ENCODE measurements at places on chromosomes 12 and 14.

DNA sequence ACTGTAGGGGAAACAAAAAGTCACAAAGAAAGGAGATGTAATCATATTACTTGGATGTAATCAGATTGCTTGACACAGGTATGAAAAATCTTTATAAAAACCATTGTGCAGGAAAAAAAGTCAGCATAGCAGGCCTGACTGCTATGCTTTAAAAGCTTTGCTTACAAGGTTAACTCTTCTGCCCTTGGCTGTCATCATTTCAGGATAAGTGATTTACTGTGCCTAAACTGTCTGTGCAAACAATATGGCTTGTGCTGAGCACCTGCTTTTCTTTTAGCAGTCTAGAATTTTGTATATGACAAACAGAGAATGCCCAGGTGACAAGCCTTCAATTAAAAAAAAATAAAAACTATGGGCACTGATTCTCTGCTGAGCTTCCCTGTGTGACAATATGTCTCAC, 63.8 kb upstream of the PLEKHG7 start:
- no peak for DNase-seq

- no peak for DNase-seq
Measured at GRCh38 chr14:68828698-68829097, 35.8 kb upstream of the ZFP36L1 start.

- DNase-seq = no peak
Measured at GRCh38 chr12:44296624-44297197, 460.8 kb downstream of the TMEM117 start.

GRCh38 chr12:104721039-104721405, 237.1 kb downstream of the SLC41A2 start:
- DNase-seq = no peak

DNA sequence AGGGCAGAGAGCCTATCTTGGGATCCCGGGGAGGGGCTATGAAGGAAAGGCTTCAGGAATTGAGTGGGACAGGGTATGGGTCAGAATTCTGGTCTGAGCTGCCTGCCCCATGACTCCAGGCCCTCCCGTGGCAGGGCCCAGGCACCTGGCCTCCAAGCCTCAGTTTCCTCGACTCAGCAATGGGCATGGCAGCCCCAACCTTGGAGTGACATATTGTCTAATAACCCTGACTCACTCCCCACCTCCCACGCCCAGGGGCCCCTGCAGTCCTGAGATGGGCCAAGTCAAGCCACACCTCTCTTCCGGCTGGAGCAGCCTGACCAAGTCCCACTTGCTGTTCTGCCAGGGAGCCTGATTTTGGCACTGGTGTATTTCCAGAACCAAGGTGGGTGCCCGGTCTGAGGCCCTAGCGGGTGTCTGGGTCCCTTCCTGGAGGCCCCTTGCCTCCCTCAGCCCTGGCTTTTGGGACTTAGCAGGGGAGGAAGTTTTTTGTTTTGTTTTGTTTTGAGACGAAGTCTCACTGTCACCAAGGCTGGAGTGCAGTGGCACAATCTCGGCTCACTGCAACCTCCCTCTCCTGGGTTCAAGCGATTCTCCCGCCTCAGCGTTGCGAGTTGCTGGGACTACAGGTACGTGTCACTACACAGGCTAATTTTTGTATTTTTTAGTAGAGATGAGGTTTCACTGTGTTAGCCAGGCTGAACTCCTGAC, 40.3 kb upstream of the RCOR1 start:
- no peak for DNase-seq

- DNase-seq = no peak
Measured at GRCh38 chr14:90427848-90428426, 31.1 kb downstream of the CALM1 start.

GRCh38 chr14:95862243-95862642, 14.4 kb upstream of the TUNAR start:
- no peak for DNase-seq

DNA sequence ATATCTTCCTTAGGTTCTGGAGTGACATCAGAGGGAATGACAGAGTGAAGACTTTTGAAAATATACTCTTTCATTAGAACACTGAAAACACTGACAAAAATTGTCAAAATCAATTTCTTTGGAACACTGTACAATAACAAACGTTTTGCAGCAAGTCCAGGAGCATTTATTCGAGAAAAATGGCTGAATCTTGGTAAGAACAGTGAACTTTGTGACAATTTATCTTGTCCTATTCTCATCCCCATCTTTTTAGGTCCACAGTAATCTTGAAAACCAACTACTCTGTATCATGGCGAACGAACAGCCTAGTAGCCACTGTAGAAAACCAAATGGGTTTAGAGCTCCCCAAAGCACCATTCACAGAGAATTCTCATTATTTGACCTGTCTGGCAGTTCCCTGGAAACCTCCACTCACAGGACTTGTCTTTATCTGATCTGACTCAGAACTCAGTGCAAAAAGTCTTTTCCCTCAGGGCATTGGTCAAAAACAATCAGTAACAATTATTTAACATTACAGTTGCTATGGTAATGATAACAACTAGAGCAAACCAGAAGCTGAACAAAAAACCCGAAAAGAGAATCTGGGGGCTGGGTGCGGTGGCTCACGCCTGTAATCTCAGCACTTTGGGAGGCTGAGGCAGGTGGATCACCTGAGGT, 20.3 kb upstream of the PPP2R5E start:
- DNase-seq = no peak

DNA sequence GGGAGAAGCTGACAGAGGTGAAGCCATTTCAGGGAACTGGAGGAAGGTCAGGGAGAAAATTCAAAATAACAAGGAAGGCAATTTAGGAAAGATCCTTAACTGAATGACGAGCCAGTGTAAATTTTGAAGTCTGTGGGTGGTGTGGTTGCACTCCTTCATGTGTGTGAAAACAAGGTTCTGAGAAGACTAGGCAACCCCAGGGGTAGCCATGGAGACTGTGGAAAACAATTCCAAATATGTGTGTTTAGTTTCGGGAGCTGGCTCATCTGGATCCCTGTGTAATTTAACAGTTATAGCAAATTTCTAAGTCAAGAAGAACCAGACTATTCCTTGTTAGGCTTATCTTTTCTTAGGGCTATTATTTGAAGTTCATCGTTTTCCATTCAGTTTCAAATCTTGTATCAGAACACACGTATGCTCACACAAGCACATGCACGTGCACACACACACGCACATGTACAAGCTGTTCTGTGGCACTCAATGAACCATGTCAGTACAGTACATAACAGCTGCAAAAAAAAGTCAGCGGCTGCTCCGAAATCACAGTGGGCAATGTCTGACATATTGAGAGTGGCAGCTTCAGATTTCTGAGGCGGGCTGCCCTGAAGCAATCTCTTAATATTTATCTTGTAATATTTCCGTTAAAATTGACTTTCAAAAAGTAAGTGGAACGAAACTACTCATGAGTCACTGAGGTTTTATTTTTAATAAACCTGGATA, 411.2 kb downstream of the AEBP2 start:
- DNase-seq = no peak

DNA sequence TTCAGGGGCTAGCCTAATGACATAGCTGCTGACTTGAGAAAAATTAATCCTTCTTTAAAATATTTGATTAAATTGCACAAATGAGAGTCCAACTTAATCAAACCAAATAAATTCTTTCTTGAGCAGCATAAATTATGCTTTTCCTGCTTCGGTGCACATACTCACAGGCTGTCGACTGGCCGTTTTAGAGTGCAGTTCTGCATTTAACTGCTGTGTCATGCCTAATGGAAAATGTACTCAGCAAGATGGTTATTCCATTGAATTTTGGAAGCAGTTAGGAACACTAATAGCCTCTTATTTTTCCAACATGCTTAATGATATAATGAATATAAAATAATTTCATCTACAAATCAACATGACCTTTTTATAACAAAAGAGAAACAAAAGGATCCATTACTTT, 266.1 kb upstream of the LRIG3 start:
- DNase-seq = no peak

- no peak for DNase-seq
Measured at GRCh38 chr12:26963413-26963812, 25.1 kb downstream of the FGFR1OP2 start.

DNA sequence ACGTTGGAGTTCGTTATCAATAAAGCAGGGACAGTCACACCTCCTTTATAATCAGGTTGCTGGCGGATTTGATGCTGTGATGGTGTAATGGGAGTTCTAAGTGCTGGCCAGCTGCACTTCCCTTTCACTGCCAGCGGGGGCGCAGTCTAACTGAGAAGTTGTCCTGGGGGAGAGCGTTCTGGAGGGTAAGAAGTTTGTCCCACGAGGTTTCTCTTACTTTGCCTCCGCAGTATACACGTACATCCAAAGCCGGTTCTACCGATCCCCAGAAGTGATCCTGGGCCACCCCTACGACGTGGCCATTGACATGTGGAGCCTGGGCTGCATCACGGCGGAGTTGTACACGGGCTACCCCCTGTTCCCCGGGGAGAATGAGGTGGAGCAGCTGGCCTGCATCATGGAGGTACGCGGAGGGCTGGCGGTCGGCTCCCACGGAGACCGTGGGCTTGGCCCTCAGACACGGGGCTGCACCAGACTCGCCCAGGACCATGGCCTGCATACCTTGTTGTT, 42.7 kb downstream of the DYRK4 start:
- DNase-seq = peak; percentile 73

DNA sequence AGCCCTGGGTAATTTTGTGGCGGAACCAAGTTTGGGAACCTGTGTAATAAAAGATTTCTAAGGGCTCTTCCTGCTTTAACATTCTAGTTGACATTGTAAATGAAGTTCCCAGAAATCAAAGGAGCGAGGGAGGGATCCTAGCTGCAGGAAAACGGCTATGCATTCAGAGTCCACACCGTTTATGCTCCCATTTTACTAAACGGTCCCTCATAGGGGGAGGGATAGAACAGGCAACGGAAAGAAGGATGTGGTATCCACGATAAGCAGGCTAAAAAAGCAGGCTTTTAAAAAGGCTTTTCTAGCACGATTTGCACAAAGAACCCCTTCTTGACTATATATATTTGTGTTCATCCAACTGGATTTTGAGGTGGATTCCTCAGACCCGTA, 559 bp downstream of the SYNJ2BP start:
- DNase-seq = no peak

GRCh38 chr14:95500772-95501401, 15.6 kb downstream of the SYNE3 start:
- no peak for DNase-seq

DNA sequence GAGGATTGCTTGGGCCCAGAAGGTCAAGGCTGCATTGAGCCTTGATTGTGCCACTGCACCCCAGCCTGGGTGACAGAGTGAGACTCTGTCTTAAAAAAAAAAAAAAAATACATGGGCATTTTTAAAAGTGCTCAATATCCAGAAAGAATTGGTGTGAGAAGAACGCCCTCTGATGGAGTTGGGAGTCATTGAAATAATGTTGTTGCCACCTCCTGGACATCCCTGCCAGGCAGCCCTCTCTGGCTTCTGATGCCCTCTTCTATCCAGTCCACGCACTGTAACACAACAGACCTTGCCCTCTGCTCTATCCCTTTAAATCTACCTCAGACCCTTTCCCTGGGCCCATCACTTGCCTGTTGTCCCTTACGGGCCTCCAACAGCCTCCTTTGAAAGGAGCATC, 4.9 kb downstream of the PTGDR start:
- no peak for DNase-seq

DNA sequence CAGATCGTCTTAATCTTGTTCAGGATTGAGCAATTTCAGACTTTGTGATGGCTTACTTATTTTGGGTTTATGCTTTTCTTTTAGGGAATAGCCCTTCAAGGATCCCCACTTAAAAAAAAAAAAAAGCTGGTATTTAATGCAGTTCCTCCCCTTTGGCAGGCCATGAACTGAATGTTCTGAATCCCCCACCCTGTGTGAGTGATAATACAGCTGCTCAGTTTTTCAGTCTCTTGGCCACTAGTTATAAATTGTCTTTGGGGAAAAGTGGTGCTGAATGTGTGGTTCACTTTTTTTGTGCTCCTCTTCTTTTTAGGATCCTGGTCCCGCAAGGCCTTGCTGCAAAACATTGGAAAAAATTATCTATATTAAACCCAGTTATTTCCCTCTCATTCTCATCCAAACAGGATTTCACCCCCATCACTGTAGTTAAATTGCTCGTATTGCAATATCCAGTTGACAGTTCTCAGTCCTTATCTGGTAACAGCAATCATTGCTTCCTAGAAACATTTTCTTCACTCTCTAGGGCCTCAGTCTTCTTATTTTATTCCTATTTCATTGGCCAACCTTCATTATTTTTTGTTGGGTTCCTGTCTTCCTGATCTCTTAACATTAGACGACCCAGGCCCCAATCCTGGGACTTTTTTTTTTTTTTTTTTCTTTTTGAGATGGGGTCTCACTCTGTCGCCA, 73.1 kb upstream of the PAWR start:
- DNase-seq = no peak

DNA sequence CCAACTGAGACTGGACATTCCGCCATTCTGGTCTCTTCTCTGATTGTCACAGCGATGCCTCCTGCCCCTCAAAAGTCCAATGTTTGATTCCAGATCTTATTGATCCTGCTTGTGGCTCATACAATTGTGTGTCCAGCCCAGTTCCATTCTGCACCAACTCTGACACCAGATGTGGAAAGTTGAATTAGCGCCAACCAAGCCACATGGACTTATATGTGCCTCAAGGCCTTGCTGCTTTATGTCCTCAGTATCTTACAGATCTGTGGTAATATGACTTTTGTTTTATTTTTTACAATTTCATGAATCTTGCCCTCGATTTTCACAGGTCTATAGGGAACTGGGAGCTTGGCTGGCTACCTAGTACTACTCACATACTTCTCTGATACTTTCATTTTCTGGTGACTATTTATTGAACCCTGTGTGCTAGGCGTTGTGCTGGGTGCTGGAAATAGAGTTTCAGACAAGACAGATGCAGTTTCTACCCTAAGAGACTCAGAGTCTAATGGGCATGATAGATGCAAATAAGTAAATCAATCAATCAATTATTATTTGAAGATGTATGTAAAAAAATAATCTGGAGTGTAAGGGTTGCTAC, 472.0 kb downstream of the TMTC2 start:
- no peak for DNase-seq

DNA sequence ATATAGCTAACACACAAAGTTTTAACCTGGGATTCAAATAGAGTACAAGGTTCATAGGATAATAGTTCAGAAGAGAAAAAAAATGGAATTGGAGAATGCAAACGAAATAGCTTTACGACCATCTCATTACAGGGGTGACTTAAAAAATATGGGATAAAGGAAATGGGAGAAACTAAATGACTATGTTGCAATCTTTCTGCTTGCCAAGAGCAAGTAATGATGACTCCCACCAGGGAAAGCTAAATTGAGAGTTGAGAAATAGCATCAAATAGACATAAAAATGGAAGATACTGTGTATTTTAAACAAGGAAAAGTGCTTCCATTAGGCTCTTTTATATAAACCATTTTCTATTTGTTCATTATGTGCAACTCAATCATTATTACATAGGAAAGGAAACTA, 155.7 kb upstream of the ATXN7L3B start:
- no peak for DNase-seq
